ENCODE measurements at places on chromosomes 12 and 14.

GRCh38 chr14:44149597-44149996 is 357.5 kb downstream of the FSCB start:
- no peak for DNase-seq

- DNase-seq: peak; percentile 14
These were observed 43.5 kb downstream of the ERH start for GRCh38 chr14:69354383-69355153.

DNA sequence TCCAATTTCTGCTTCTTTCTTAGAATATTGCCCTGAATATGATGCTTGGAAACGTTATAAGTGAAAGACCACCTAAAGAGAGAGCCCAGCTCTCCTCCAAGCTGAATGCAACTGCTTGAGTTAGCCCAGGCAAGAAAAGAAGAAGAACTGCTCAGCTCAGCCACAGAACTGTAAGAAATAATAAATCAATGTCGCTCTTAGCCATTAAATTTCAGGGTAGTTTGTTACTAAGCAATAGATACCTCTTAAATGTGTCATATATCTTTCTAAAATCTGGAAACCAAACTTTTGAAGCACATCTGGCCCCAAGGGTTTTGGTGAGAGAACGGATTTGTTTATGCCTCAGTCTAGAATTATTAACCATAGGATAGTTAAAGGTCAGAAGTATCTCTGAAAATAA is 50.4 kb downstream of the SLC6A15 start:
- no peak for DNase-seq

DNA sequence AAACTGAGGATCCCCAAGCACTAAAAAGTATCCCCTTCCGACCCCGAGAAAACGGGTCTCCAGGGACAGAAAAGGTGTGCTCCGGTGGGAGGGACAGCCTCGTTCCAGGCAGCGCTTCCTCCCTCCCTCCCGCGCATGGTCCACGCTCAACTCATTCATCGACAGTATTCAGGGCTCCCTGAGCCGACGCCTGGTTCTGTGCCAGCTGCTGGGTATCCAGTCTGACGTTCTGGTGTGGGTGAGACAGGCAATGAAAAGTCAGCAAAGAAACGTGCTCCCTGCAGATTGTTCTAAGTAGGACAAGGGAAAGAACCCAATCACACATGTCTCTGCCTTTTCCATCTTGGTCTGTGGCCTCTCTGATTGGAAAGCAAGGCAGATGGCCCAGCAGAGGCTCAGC is 19.6 kb upstream of the SMOC1 start:
- no peak for DNase-seq

GRCh38 chr14:100066962-100067361 is 1.7 kb downstream of the EVL start:
- DNase-seq: no peak

- no peak for DNase-seq
These were observed 482.2 kb downstream of the SLC16A7 start for GRCh38 chr12:60078026-60078425.

- no peak for DNase-seq
These were observed 191.3 kb upstream of the TBX3 start for GRCh38 chr12:114875313-114875712.

DNA sequence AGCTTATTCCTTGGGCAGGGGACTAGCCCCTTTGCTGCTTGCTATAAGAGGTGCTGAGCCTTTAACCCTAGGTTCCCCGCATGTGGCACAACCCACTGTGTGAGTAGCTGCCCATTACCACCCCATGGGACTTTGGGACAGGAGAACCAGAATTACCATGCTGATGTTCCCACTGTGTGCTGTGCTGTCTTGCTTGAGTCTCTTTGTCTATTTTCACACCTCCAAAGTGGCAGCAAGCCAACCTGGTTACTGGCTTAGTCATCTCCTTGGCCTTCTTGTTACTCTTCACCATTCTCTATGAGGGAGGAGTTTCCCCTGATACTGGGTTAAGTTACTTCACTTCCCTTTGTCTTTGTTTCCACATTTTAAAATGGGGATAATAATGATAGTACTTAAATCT is 73.4 kb upstream of the ETV6 start:
- peak; percentile 62 for DNase-seq

DNA sequence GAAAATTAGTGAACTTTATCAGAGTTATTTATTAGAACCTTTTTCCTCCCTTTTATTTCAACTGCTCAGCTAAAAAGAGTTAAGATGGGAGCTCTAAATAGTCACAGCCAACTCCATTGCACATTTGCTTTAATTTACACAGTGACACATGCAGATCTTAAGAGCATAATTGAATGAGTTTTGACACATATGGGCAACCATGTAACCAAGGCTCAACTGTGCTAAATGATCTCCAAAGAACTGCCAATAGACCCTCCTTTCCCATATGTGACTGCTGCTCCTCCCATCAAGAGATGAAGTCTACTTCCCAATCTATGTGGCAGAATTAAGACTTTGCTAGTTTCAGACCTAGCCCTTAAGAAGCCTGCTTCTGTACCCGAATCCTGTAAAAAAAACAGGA is 960.0 kb downstream of the BCL11B start:
- DNase-seq: no peak

DNA sequence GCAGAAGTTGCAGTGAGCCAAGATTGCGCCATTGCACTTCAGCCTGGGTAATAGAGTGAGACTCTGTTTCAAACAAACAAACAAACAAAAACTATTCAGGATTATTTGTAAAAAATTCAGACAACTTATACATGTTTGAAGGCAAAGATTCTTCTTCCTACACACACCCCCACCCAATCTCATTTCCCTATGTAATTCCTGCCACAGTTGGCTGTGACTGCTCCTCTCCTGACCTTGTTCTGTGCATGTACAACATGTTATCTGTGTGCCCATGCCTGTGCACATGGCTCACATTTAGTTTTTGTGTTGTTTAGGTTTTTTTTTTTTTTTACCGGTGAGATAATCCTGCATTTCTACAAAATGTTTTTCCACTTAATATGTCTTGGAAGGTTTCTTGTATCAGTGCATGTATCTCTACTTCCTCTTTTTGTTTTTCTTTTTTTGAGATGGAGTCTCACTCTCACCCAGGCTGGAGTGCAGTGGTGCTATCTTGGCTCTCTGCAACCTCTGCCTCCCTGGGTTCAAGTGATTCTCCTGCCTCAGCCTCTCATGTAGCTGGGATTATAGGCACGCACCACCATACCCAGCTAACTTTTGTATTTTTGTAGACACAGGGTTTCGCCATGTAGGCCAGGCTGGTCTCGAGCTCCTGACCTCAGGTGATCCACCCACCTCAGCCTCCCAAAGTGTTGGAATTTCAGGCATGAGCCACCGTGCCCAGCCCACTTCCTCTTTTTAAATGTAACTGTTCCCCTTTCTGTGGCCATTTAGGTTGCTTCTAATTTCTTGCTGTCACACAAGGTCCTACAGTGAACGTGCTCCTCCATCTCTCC is 8.7 kb downstream of the CFAP251 start:
- DNase-seq: peak; percentile 62

GRCh38 chr12:685388-685787 is 22.1 kb upstream of the NINJ2 start:
- DNase-seq: peak; percentile 58

DNA sequence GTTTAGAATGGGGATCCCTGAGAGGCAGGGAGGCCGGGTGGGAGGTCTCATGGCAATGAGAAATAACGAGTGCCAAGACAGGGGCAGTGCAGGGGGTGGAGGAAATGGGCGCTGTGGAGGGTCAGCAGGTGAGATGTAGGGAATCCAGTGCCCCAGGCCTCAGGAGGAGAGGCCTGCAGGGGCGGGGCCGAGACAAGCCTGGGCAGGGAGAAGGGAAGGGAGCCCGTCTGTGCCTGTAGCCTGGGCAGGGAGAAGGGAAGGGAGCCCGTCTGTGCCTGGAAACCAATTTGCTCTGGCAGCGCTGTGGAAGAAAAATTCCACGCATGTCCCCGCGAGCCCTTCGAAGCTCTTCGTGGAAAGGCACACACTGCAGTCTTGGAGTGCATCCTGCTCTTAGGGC is 10.6 kb upstream of the NCOR2 start:
- DNase-seq: no peak

- no peak for DNase-seq
These were observed 441.6 kb downstream of the CCDC91 start for GRCh38 chr12:28631831-28632230.

- DNase-seq: peak; percentile 79
These were observed 45.6 kb downstream of the STAB2 start for GRCh38 chr12:103632554-103633216.

GRCh38 chr14:96235426-96235825 is 20.6 kb upstream of the BDKRB1 start:
- no peak for DNase-seq

DNA sequence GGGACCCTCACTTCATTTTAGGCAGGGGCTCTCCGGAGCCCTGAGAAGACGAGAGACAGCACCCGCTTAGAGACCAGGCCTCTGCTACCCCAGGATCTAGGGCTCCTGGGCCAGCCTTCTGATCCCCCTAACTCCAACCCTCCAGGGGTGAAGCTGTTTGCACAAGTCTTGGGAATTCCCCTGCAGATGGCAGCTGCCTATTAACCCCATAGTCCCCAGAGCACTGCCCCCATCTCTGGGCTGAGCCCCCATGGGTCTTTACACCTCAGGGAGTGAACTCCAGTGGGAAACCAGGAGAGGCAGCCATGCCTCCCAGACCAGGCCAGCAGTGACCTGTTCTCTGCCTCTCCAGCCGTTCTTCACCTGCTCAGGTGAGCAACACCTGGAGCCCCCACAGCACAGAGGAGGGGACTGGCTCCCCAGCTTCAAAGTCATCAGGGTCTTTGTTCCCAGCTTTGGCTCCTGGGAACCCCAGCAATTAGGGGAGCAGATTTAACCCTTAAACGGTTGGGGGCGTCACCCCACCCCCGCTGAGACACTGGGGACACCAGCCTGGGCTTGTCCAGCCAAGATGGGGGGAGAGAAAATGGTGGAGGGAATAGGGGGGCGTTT is 2.3 kb downstream of the WNT10B start:
- DNase-seq: no peak

- no peak for DNase-seq
These were observed 1178.8 kb downstream of the VRK1 start for GRCh38 chr14:97975962-97976361.

- peak; percentile 37 for DNase-seq
These were observed 120.7 kb downstream of the AACS start for GRCh38 chr12:125185740-125186470.

GRCh38 chr14:55867311-55867710 is 250.9 kb upstream of the PELI2 start:
- DNase-seq: peak; percentile 49

- no peak for DNase-seq
These were observed 26.3 kb downstream of the ZFP36L1 start for GRCh38 chr14:68766299-68767247.

GRCh38 chr14:23078692-23079116 is 16.2 kb downstream of the ACIN1 start:
- peak; percentile 96 for DNase-seq

GRCh38 chr14:57051633-57052032 is 217.1 kb downstream of the EXOC5 start:
- no peak for DNase-seq

DNA sequence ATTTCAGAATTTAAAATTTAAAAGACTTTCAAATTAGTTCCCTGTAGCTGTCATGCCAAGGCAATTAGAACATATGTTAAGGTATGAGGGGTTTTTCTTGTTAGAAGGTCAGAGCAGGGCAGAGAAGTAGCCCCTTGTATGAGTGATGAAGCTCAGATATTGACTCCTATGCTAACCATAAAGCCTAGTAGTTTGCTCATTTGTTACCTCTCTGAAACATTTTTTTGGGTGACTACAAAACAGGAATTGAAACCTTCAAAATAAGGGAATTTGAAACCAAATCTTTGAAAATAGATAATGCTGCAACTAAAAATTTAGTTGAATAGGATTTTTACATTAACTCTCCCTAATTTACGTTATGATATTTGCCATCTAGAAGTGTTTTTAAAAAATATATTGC is 333.5 kb downstream of the NAV3 start:
- DNase-seq: no peak

Data from suppressor macrophage treated with lipopolysaccharide for 4 hours (primary cell).